ENCODE measurements at places on chromosomes 7 and 10.

GRCh38 chr10:12417331-12417730, 68.0 kb downstream of the CAMK1D start:
- H3K27ac ChIP-seq = peak overlapping the region; percentile 59
- H3K4me3 ChIP-seq = peak overlapping the region; percentile 4
- H3K27me3 ChIP-seq = no peaks in the 10 kb centered on the region

GRCh38 chr7:37732888-37733287, 49.3 kb downstream of the GPR141 start:
- H3K27ac ChIP-seq = no peak overlapping the region
- H3K36me3 ChIP-seq = no peaks in the 10 kb centered on the region
- DNase-seq = no peak
- peaks cover 21% of the 10 kb centered on the region for H3K27me3 ChIP-seq
- H3K4me3 ChIP-seq = no peak overlapping the region

DNA sequence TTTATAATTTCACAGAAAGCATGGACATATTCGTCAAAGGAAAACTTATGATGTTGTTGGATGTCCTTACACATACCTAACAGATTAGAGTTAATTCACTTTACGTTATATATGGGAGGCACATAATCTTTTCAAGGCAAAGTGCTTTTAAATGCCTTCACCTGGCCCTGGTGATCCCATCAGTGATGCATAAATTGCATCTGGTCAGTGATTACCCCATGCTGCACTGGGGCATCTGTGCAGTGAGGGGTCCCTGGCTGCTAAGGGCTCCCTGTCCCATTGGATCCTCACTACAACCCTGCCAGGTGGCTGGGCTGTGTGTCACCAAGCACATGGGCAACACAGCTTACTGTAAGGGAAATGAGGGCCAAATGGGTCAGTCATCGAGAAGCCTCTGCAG, 441.1 kb downstream of the RPS24 start:
- H3K4me1 ChIP-seq = peaks cover 4% of the 10 kb centered on the region
- H3K27me3 ChIP-seq = peaks cover 32% of the 10 kb centered on the region
- no peak overlapping the region for H3K4me3 ChIP-seq

GRCh38 chr7:16989811-16990413, 108.1 kb upstream of the AGR3 start:
- H3K4me3 ChIP-seq = no peak overlapping the region
- H3K27me3 ChIP-seq = no peaks in the 10 kb centered on the region
- no peak overlapping the region for H3K27ac ChIP-seq
- no peak for DNase-seq

- peaks cover 27% of the 10 kb centered on the region for H3K27me3 ChIP-seq
- H3K27ac ChIP-seq = no peak overlapping the region
- no peak overlapping the region for H3K4me3 ChIP-seq
- H3K36me3 ChIP-seq = peaks cover 4% of the 10 kb centered on the region
- no peak for DNase-seq
Observed at GRCh38 chr7:54888067-54888733, 129.2 kb upstream of the SEC61G start.

- no peaks in the 10 kb centered on the region for H3K27me3 ChIP-seq
- no peak overlapping the region for H3K27ac ChIP-seq
- no peak overlapping the region for H3K4me3 ChIP-seq
- no peak for DNase-seq
Observed at GRCh38 chr7:4784799-4785198, 9.4 kb downstream of the AP5Z1 start.

DNA sequence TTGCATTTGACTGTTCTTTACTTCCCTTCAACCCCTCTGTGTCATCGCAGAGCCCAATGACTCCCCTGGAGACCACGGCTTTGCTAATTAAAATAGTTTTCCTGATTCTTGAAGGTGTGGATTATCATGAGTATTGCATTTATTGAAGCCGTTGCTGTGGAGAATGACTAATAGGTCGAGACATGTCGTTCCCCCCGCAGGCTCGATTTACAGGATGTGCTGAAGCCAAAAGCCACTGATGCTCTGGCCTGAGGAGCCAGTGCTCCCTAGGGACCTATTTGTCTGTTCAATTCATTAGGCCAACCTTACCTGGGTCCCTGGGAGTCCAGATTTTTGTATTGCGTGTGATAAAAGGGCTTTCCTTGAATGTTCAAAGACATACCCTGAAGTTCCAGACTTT, 102.3 kb downstream of the NPTX2 start:
- H3K27ac ChIP-seq = no peak overlapping the region
- H3K4me3 ChIP-seq = no peak overlapping the region
- H3K4me1 ChIP-seq = no peaks in the 10 kb centered on the region
- H3K36me3 ChIP-seq = no peaks in the 10 kb centered on the region
- peaks cover 22% of the 10 kb centered on the region for H3K27me3 ChIP-seq

- H3K4me3 ChIP-seq = no peak overlapping the region
- no peak for DNase-seq
- H3K4me1 ChIP-seq = no peaks in the 10 kb centered on the region
- no peaks in the 10 kb centered on the region for H3K36me3 ChIP-seq
- peaks cover 10% of the 10 kb centered on the region for H3K27me3 ChIP-seq
Observed at GRCh38 chr7:126940723-126941307, 311.9 kb downstream of the GRM8 start.

DNA sequence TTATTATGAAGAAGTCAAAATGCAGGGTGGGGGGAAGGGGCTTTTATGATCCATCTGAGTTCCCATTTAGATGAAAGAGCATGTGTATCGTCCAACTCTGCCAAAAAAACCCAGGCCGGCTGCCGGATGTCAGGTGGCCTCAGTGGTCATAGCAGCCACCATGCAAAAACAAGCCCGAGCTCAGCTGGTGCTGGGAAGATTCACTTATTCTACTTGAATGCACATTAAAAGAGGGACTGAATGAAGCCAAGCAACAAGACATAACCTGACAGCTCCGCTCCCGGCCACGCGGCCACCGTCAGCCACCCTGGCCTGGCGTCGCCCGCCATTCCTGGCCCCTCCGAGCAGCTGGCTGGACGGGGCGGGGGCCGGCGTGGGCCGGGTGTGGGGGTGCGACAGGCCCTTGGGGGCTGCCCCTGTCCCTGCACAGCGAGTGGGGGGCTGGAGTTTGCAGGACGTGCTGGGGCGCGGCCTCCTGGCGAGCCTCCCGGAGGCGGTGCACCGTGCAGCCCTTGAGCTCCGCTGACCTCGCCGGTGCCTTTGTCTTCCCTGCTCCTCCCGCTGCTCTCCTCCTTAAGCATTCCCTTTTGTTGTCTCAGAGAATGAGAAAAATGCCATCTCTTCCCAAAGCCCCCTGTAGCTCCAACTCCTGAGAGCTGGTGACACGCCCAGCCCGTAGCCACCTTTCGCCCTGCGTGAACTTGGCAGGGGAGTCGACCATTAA, 67.8 kb downstream of the EBF3 start:
- H3K4me1 ChIP-seq = peaks cover 2% of the 10 kb centered on the region
- no peak overlapping the region for H3K27ac ChIP-seq
- no peaks in the 10 kb centered on the region for H3K36me3 ChIP-seq
- no peak for DNase-seq
- no peak overlapping the region for H3K4me3 ChIP-seq

GRCh38 chr10:132554053-132554990, 16.7 kb downstream of the INPP5A start:
- H3K27me3 ChIP-seq = no peaks in the 10 kb centered on the region
- peaks cover 27% of the 10 kb centered on the region for H3K4me1 ChIP-seq
- no peak overlapping the region for H3K27ac ChIP-seq
- no peak overlapping the region for H3K4me3 ChIP-seq
- no peak for DNase-seq

- DNase-seq = no peak
- H3K36me3 ChIP-seq = no peaks in the 10 kb centered on the region
- H3K27ac ChIP-seq = no peak overlapping the region
- peaks cover 44% of the 10 kb centered on the region for H3K27me3 ChIP-seq
- no peak overlapping the region for H3K4me3 ChIP-seq
- no peaks in the 10 kb centered on the region for H3K4me1 ChIP-seq
Observed at GRCh38 chr10:113444766-113445365, 108.0 kb upstream of the HABP2 start.

DNA sequence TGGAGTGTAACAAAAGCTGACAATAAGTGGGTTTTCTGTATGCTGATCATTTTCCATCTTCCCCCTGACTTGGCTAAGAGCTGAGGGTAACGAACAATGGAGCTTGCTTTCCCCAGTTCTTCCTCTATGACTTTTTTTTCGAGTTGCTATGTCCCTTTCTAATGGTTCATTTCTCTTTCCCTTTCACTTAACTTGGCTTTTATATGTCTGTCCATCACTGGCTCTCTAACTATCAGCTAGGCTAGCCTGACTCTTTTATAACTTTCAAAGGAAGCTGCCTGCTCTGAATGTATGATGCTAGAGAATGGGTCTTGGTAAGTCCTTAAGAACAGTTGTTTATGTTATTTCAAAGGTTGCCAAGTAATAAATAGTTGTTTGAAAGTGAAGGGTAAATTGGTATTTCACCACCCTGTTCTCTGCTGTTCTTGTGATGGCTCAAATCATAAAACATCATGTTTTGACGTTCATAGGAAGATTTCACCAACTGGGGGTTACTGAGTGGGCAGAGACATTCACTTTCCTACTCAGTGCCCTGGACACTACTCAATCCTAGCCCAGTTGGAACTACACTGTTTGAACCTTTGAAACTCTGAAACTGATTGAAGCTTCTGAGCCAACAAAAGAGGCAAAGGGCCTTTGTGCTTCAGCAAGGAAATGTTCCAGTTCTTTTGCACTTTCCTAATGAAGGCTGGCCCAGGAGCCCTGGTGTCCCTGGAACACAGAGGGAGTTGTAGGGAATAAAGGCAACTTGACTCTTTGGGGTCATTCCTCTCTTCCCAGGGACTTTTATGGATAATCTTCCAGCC, 85.4 kb upstream of the PHYHIPL start:
- H3K4me1 ChIP-seq = no peaks in the 10 kb centered on the region
- no peak for DNase-seq
- H3K36me3 ChIP-seq = no peaks in the 10 kb centered on the region
- H3K27me3 ChIP-seq = no peaks in the 10 kb centered on the region

DNA sequence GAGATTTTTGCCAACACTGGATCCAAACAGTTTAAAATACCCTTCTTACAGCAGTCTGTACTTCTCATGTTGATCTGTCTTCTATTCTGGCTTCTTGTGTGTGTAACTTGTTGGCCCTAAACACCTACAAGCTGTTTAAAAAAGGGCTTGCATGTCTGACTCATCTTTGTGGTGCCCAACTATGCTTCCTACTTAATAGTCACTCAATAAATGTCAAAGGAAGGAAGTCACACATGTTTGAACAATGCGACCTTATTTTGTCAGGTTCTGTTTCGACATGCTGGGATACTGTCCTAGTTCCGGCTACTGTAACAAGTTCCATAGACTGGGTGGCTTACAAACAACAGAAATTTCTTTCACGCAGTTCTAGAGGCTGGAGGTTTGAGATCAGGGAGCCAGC, 9.4 kb upstream of the GRK5 start:
- H3K4me1 ChIP-seq = peaks cover 9% of the 10 kb centered on the region
- H3K27me3 ChIP-seq = peaks cover 7% of the 10 kb centered on the region
- no peaks in the 10 kb centered on the region for H3K36me3 ChIP-seq

DNA sequence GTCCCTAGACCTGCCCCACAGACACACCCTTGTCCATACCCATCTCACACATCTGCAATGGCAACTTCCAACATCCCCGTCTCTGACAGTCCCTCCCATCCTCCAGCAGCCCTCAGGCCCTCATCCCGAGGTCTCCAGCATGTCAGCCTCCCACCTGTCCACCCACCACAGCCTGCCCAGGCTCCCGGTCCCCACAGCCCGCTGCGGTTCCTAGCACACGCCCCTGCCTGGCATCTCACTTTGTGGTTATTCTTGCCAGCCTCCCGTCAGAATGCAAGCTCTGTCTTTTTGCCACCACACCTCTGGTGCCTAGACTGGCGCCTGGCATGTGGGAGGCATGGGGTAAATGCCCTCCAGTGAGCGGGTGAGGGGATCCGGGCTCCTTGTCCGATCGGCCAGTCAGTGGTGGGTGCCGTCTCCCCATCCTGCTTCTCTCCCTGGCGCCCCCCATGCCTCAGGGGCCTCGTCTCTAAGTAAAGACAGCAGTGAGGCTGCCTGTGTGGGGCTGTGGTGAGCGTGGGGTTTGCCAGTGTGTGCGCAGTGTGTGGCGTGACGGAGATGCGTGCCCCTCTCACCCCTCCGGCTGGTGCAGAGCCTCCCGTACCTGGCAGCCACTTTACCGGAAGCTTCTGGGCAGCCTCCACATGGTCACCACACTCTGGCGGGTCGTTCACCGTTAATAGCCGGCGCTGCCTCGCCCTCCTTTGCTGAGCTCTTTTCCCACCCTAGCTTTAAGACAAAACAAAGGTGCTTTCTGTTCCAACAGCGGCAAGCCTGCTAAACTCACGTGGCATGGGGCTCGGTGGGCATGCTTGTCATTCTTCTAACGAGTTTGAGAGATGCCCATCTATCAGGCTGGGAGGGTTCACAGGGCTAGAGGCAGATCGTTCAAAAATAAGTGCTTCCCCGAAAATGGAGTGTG, 28.5 kb upstream of the TTYH3 start:
- peaks cover 2% of the 10 kb centered on the region for H3K36me3 ChIP-seq
- no peak overlapping the region for H3K4me3 ChIP-seq
- H3K27ac ChIP-seq = no peak overlapping the region
- peaks cover 7% of the 10 kb centered on the region for H3K4me1 ChIP-seq
- no peak for DNase-seq

GRCh38 chr7:155879592-155879991, 67.3 kb upstream of the SHH start:
- no peak for DNase-seq
- no peaks in the 10 kb centered on the region for H3K36me3 ChIP-seq
- H3K4me3 ChIP-seq = no peak overlapping the region
- H3K27ac ChIP-seq = no peak overlapping the region
- H3K4me1 ChIP-seq = peaks cover 5% of the 10 kb centered on the region

GRCh38 chr7:130695840-130696239, 9.5 kb upstream of the TSGA13 start:
- H3K4me1 ChIP-seq = no peaks in the 10 kb centered on the region
- no peak overlapping the region for H3K4me3 ChIP-seq
- H3K27ac ChIP-seq = no peak overlapping the region
- H3K36me3 ChIP-seq = peaks cover 5% of the 10 kb centered on the region
- peaks cover 21% of the 10 kb centered on the region for H3K27me3 ChIP-seq

GRCh38 chr10:68954904-68955303, 1.1 kb upstream of the DDX21 start:
- DNase-seq = no peak
- H3K36me3 ChIP-seq = peaks cover 2% of the 10 kb centered on the region
- peaks cover 27% of the 10 kb centered on the region for H3K4me1 ChIP-seq
- no peaks in the 10 kb centered on the region for H3K27me3 ChIP-seq

- H3K27ac ChIP-seq = no peak overlapping the region
- no peak for DNase-seq
- no peaks in the 10 kb centered on the region for H3K4me1 ChIP-seq
- no peak overlapping the region for H3K4me3 ChIP-seq
Observed at GRCh38 chr10:49710966-49711365, 31.5 kb downstream of the C10orf53 start.

DNA sequence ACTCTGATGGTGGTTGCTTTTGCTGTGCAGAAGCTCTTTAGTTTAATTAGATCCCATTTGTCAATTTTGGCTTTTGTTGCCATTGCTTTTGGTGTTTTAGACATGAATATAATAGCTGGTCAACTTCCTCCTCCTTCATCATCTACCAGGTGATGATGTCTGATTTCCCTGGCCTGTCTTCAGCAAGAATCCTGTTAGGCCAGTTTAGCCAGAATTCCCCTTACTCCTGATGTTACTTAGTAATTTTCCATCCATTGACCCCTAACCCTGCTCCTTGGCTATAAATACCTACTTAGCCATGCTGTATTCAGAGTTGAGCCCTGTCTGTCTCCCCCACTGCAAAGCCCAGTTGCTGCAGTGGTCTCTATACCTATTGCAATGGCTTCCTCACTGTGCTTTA, 91.4 kb downstream of the ZNF777 start:
- no peak for DNase-seq
- no peak overlapping the region for H3K4me3 ChIP-seq
- no peaks in the 10 kb centered on the region for H3K27me3 ChIP-seq
- H3K4me1 ChIP-seq = no peaks in the 10 kb centered on the region
- H3K36me3 ChIP-seq = no peaks in the 10 kb centered on the region

GRCh38 chr7:45159296-45159695, 1.7 kb downstream of the RAMP3 start:
- peaks cover 9% of the 10 kb centered on the region for H3K36me3 ChIP-seq
- no peak for DNase-seq
- H3K27ac ChIP-seq = no peak overlapping the region
